ENCODE measurements at places on chromosomes 4 and X.

DNA sequence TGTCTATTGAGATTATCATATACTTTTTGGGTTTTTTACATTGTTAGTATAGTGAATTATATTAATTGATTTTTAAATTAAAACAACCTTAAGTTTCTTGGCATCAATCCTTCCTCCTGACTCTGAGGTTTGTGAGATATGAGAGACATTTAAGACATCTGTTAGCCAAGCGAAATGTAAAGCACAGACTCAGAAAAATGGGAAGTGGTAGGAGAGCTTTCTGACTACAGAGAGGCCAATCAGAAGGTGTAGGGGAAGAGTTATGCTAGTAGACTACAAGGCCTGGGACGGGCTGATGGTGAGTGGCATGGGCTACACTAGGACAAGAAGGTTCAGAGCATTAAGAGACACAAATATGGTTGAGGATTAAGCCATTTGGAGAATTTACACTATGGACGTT, 255.4 kb downstream of the PRDM5 start:
- no peak for DNase-seq

DNA sequence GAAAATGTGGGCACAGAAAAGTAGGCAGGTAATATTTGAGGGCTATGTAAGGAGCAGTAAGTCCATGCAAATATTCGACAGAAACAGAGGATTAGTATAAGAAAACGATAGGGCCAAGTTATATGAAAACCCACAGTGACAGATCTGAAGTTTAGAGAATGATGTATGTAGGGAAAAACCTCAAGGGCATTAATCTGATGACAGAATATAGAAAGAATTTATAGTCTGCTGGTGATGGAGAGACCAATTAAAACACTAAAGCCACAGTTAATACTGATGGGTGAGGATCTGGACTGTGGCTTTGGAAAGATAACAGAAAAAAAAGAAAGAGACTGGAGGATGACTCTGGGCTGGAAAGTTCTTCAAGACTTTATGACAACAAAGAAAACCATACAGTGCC, 169.7 kb downstream of the PALLD start:
- DNase-seq: peak; percentile 21

DNA sequence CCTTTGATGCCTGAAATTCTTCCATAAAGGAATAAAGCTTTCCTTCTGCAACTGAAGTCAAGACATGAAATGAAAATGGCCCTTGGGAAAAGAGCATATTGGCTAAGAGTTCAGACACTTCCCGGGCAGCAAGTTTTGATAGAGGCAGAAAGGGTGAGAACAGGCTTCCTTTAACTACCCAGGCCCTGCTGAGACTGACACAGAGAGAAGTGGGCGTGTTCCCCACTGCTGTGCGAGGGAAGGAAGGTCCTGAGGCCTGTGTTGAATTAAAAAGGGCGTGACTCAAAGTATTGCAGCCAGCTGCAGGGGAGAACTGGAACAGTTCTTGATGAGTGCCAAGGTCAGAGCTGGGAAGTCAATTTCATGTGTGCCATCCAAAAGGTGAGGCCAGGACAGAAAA, 33.9 kb upstream of the ADGRG2 start:
- no peak for DNase-seq

DNA sequence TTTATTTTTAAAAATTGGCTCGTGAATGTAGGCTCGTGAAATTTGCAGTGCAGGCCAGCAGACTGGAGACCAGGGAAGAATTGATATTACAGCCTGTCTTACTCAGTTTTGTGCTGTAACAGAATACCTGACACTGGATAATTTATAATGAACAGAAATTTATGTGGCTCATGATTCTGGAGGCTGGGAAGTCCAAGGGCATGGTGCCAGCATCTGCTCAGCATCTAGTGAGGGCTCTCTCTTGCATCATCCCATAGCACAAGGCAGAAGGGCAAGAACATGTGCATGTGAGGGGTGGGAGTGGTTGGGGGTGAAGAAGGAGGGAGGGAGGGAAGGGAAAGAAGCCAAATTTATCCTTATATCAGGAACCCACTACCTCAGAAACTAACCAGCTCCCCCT, 13.7 kb upstream of the CLTRN start:
- DNase-seq: no peak

DNA sequence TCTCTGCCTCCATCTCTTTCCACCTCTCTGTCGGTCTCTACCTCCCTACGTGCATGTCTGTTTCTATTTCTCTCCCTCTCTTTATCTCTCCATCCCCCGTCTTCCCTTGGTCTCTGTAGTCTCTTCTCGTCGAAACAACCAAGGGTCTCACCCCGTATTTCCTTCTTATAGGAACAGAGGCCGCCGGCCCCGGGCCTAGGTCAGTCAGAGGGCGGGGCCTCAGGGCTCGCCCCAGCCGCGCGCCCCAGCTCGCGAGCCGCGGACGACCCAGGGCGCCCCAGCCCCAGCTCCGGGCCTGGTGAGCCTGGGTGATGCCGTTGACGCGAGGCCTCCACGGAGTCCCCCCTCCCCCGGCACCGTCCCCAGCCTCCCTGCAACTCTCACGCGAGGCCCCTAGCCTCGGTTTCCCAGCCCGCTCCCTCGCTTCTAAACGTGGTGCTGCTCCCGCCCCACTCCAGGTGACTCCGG, 6.6 kb downstream of the TIMM17B start:
- no peak for DNase-seq

DNA sequence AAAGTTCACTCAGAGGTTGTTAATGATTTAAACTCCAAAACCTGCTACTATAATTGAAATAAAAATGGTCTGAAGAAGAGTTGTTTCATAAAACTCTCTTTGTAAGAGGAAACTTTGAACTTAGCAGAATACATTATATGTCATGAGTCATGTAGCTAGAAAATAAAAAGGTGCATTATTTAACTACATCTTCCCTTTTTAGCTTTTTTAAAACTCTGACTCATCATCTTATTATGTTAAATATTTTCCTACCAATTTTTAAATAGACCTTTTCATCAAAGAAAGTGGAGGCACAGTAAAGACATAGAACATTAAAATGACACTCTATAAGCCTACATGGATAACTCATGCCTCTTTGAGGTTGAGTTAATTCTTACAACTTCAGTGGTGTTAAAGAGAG, 1.2 kb upstream of the ZNF827 start:
- DNase-seq: no peak

- DNase-seq: no peak
Observed at GRCh38 chr4:108072300-108072699, 82.6 kb downstream of the HADH start.

DNA sequence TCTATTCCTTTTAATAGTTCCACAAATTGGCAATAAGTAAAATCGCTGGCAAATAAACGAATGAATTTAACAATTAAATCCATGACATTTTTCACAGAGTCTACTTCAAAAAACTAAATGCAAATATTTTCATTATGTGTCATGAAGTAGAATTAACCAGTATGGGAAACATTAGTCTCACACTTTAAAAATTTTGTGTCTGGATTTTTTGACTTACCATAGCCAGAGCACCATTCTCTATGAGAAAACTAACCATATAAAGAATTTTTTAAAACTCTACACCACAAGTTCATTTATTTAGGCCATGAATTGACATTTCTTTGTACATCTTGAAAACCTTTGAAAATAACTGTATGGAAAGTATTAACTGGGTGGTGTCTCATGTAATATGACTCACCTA, 41.2 kb downstream of the PRDM5 start:
- DNase-seq: no peak

GRCh38 chr4:23630110-23630509, 259.7 kb downstream of the PPARGC1A start:
- no peak for DNase-seq

DNA sequence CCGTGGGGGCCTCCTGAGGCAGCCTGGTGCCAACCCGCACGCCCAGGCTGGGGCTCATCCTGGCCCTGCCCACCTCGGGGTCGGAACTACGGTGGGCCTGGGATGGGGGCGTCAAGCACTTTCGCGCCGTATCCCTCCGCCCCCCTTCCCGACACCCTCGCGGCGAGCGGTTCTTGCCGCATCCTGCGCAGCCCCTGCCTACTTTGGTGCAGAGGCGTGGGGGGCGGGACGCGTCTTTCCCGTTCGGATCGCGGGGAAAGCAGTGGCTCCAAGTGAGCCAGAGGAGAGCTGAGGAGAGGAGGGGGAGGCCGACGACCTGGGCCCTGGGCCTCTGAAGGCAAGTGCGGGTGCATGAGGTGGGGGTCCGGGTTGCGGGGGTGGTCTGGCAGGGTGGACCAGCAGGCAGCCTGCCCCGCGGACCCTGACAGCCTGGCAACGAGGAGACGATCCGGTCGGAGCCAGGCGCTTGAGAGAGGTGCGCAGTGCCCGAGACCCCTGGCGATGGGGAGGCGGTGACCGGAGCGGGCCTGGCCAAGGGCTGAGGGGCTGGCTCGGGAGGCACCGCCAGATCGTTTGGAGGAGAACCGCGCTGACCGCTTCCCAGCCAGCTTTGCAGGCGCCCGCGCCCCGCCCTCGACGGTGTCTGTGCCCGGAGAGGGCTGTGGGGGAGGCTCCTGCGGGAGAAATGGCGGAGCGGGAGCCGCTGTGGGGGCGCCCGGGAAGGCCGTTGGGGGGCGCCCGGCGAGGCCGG, at the start of gene GPRASP2:
Gene GPRASP2 (plus strand): TSS at position 233 of the 751 bp plus-strand sequence. CDS start 2,422 bp downstream, outside the sequence.
- DNase-seq: no peak

- DNase-seq: no peak
Observed at GRCh38 chr4:47075262-47075661, 43.9 kb downstream of the GABRB1 start.

GRCh38 chr4:113293674-113294073, 244.2 kb downstream of the ANK2 start:
- DNase-seq: no peak

GRCh38 chr4:150253416-150253815, 175.2 kb downstream of the DCLK2 start:
- no peak for DNase-seq

Measured in BJ (cell line).